ENCODE measurements at places on chromosomes 5 and 9.

- no peak for DNase-seq
These were observed 231.8 kb downstream of the PIK3R1 start for GRCh38 chr5:68447136-68447929.

- no peak for DNase-seq
These were observed 41.9 kb downstream of the SETX start for GRCh38 chr9:132312873-132313272.

DNA sequence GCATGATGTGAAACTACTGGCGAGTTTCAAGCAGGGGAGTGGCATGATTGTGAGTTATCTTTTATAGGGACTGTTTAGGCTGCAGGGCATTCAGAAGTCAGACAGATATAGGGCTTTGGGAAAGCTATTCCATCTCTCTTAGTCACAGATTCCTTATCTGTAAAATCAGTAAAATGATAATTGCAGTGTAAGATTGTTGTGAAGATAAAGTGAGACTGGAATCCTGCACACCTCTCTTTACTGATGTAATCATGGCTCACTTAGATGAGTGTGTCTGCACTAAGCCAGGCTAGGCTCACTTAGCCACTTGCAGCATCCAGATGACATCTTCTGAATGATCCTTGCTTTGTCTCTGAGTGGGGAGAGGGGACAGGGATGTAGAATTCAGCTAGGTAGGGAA is 81.8 kb upstream of the MAMDC2 start:
- no peak for DNase-seq

- peak; percentile 71 for DNase-seq
These were observed 946.0 kb downstream of the NR2F1-AS1 start for GRCh38 chr5:92635001-92635461.

DNA sequence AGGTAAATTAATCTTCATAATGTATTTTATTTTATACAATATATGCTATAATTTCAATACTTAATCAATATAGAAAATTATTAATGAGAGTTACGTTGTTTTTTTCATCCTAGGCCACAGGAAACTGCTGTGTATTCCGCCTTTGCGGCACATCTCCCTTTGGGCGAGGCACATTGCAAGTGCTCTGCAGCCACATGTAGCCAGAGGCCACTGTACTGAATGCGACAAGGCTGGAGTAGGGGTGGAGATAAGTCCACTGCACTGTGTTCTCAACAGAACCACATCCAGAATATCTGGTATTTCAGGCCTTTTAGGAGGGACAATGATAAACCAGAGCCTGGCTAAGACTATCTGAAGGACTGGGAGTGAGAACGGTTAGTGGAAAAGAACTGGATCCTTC is 134.7 kb downstream of the CRB2 start:
- no peak for DNase-seq

GRCh38 chr5:136886608-136887007 is 521.3 kb upstream of the TRPC7 start:
- DNase-seq, result no peak

GRCh38 chr9:120890320-120891244 is 13.6 kb upstream of the PHF19 start:
- DNase-seq, result no peak

- no peak for DNase-seq
These were observed 74.5 kb downstream of the HMCN2 start for GRCh38 chr9:130340011-130340410.

- no peak for DNase-seq
These were observed 20.5 kb downstream of the EQTN start for GRCh38 chr9:27276193-27277030.

- no peak for DNase-seq
These were observed 34.7 kb downstream of the SH3TC2 start for GRCh38 chr5:149028161-149028560.

DNA sequence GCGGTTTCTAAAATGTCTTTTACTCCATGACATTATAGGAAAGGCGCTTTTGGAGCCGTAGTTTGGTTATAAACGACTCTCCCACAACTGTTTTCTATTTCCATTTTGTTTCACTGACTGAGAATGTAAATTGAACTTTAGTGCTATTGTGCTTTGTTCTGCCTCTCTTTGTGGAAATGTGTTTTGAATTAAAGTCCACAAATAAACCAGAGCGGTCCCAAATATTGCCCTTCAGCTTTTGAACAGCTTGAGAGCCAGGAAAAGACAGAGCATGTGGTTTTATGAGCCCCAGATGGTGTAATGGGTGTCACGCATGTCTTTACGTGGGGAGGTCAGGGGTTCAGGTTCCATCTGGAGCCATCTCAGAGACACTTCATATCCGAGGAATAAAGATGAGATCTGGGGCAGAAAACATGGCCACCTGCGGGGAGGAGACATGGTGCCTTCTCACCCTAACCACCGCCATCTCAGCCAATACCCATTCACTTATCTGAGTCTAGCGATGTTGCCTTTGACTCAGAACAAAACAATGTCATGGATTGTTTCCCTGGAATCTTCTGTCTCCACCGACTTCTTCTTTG is 42.5 kb upstream of the ROR2 start:
- no peak for DNase-seq

DNA sequence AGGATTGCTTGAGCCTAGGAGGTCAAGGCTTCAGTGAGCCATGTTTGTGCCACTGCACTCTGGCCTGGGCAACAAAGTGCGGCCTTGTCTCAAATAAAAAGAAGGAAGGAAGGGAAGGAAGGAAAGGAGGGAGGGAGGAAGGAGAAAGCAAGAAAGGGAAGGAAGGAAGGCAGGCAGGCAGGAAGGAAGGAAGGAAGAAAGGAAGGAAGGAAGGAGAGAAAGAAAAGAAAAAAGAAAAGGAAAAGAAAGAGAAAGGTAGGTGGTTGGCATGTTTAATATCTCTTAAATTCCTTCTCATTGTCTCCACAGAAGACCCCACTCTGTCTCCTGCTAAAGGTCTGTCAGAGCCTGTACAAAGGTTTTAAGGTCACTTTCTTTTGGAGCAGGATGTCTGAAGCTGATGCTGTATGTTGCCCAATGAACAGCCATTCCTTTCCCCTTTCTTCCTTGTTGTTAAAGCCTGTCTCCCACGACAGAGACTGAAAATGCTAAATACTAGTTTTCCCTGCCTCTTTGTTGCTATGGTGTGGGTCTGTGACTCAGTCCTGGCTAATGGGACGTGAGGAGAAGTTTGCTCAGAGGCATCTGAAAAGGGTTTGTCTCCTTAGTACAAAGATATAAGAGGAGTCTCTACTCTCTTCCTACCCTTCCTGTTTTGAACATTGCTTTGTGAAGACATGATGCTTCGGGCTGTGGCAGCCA is 213.3 kb downstream of the PCSK1 start:
- DNase-seq, result no peak

- no peak for DNase-seq
These were observed 27.3 kb downstream of the PPARGC1B start for GRCh38 chr5:149757197-149757947.

GRCh38 chr9:73141282-73141681 is 10.4 kb upstream of the ANXA1 start:
- DNase-seq, result no peak

DNA sequence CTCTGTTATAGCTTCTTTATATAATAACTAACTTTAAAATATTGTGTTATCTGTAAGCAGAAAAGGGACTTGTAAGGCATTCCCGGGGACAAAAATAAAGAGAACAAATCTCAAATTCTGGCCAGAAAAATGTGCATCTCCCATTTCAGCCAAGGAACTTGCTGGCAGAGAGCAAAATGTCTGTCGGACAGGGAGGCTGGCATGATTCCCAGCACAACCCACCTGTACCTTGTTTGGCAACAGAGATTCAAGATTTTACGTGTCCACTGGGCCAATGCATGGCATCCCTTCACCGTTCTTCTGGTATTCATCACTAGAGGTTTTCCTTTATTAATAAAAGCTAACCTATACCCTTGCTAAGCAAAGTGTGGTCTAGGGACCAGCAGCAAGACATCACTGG is 566.6 kb downstream of the PSAT1 start:
- DNase-seq, result no peak

DNA sequence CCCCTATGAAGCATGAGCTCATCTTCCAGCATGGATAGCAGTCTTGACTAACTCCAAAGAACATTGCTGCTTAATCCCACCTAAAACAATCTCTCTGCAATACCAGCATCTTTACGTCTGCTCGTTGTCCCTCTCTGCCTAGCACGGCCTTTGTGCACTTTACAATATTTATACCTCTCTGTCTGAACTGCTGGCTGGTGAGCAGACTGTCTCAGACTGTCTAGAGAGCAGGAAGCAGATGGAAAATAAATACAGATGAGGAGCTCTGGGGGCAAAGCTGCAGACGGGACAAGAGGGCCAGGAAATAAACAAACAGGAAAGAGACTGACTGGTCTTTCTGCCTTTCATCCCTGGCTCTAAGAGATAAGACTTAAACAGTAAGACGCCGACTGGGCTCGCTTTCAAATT is 224.8 kb downstream of the ENC1 start:
- DNase-seq, result no peak

DNA sequence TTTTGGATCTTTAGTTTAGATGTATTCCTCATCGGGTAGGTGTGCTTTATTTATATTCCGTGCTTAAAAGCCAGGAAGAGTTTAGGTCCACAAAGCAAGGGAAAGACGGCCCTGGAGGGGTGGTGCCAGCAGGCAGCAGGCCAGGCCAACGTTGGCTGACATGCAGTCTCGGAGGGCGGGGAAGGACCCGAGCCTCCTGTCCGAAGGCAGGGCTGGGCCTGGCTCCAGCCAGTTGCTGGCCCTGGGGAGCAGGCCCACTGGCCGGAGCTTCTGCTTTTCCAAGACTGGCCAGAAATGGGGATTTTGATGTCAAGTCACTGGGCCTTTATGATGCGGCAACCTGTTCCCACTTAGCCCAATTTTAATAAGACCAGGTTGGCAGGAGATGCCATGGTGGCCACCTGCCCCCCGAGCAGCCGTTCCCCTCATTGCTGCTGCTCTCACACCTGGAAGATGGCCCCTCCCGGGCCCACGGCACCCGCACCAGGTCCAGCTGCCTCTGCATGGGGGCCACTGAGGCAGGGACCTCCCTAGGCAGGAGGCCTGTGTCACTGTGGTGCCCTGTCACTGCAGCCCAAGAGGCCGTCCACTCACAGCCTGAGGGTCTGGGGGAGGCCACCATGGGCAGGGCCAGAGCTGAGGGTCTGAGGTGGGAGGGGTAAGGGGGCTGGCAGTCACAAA is 23.2 kb downstream of the LPCAT1 start:
- DNase-seq, result no peak

DNA sequence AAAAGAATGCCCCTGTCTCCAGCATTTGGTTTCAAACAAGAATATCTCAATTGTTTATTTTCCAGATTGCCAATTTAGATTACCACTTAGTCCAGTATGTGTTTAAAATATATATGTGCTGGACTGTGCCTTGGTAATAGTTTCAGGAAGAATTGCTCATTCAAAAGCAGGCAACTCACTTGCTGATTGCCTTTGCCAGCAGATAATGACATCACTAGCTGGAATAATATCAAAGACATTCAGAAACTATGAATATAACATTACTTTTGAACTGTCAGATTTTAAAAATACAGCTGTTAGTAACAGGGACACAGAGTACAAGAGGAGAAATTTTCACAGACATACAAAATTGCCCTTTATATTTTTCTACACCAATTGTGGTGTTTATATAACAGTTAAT is 96.0 kb upstream of the ITGA2 start:
- DNase-seq, result no peak

- no peak for DNase-seq
These were observed 34.0 kb upstream of the ZNF484 start for GRCh38 chr9:92911511-92912475.

GRCh38 chr9:136571531-136571930 is 25.7 kb upstream of the NOTCH1 start:
- no peak for DNase-seq

DNA sequence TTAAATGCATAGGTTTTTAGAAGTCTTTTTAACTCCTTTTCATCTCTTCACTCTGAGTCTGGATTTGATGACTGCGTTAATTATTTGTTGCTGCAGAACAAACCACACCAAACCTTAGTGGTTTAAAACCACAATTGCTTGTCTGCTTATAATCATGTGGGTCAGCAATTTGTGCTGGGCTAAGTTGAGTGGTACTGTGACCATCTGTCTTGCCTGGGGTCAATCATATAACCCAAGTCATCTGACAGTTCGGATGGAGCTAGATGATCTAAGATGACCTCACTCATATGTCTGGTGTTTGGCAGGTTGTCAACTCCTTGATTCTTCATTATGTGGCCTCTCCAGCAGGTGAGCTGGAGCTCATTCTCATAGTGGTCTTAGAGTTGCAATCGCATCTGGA is 219.1 kb upstream of the ELAVL2 start:
- no peak for DNase-seq

DNA sequence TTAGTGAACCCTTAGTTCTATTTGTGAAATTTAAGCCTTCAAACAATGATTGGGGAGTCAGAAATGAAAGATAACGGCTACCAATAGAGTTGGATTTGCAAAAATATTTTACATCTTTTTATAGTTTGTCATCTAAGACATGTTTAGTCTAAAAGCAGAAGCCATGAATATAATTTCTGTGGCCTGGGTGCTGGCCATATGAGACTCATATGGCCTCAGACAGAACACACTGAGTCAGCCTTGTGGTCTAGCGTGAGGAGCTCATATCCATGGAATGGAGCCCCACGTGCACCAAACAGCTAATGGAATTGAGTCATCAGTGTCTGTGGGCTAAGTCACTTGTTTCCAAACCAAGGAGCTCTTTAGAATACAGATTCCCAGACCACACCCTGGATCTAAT is 240.7 kb upstream of the NREP start:
- DNase-seq, result no peak

GRCh38 chr5:92460505-92460904 is 1077.4 kb upstream of the ARRDC3 start:
- no peak for DNase-seq

GRCh38 chr5:10220248-10220647 is 29.4 kb downstream of the ATPSCKMT start:
- no peak for DNase-seq

GRCh38 chr9:136244122-136244968 is 1.3 kb downstream of the QSOX2 start:
- no peak for DNase-seq

DNA sequence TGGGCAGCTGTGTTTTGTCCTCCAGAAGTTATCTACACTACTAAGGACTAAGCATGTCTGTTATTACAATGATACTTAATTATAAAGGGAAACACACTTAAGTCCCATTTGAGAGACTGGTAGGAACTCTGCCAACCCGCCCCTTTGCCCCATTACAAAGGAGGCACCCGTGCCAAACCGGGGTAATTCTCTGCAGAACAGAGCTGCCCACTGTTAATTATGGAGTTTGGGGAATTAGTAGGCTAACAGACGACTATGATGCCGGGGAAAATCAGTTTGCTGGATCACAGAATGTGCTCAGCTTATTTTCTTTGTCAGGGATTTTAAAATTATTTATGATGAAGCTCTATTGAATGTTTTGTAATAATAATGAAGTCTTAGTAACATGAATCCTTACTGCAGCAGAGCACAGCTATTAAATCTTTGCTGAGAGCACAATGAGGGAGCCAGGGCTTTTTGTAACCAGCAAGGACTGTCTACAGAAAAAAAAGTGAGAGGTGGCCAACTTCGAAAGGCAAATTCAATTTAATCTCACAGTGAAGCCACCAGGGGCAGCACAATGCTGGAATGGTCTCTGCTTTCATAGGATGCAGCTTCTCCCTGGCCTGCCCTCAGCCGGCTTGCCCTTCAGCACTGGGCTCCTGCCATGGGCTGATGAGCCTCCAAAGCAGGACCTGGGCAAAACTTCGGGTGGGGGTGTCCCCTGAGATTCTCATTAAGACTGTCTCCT is 134.5 kb downstream of the GNAQ start:
- DNase-seq, result no peak
